NCI-H1436 treated with DMSO at 0.1 percent for 48 hours (cell line): ENCODE measurements at places on chromosomes 12 and 14.

DNA sequence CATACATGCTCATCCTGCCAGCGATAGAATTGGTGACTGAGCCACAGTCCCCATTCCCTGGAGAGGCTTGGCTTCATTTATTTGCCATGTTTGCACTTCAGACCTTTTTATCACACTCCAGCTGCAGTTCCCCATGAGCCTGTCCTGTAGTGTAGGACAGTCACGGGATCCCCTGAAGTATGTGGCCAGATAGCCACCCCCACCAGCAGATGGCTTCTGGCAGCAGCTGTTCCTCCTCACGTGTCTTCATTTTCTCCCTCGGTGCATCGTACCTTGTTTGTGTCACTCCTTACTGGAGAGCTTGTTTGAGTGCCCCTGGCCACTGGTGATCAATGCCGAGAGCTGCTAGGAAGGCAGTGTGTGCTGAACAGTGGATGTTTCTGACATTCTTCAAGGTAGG is 40.2 kb downstream of the UBE3B start:
- no peak for DNase-seq

GRCh38 chr12:119692410-119692809 is 24.5 kb downstream of the PRKAB1 start:
- DNase-seq: no peak

- no peak for DNase-seq
These were observed 18.5 kb downstream of the EVL start for GRCh38 chr14:100083706-100084105.

- DNase-seq: no peak
These were observed 19.0 kb downstream of the SCARB1 start for GRCh38 chr12:124844411-124845397.

DNA sequence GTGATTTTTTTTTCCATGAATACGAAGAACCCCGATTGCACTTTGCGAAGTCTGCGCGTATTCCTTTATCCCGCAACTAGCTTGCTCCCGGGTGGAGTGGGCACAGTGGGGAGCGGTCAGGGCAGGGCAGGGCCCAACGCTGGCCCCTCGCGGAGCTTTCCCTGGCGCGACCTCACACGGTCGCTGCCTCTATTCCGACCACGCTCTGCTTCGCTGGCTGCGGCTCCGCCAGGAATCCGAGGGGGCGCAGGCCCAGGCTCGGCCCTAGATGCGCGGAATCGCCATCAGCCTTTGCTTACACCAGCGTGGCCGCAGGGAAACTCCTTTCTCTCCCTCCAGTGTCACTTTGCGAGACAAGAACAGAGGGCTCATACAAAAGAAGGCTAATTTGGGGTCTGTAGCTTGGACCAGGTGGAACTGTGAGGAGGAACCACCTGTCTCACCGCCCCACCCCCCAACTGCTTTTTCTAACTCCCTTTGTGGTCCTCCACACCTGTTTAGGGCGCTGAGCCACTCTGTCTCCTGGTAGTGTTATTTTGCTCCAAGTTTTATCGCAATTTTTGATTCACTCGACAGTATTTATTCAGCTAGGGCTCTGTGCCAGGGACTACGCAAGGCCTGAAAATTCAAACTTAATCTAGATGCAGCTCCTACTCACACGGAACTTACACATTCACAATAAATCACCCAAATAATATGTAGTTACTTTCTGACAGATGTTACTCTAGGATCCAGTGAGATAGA is 3.1 kb upstream of the NKX2-1 start:
- no peak for DNase-seq

DNA sequence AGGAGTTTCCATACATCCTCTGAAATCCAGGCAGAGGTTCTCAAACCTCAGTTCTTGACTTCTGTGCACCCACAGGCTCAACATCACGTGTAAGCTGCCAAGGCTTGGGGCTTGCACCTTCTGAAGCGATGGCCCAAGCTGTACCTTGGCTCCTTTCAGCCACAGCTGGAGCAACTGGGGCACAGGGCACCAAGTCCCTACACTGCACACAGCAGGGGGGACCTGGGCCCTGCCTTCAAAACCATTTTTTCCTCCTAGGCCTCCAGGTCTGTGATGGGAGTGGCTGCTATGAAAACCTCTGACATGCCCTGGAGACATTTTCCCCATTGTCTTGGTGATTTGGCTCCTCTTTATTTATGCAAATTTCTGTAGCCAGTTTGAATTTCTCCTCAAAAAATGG is 10.6 kb downstream of the AREL1 start:
- no peak for DNase-seq

DNA sequence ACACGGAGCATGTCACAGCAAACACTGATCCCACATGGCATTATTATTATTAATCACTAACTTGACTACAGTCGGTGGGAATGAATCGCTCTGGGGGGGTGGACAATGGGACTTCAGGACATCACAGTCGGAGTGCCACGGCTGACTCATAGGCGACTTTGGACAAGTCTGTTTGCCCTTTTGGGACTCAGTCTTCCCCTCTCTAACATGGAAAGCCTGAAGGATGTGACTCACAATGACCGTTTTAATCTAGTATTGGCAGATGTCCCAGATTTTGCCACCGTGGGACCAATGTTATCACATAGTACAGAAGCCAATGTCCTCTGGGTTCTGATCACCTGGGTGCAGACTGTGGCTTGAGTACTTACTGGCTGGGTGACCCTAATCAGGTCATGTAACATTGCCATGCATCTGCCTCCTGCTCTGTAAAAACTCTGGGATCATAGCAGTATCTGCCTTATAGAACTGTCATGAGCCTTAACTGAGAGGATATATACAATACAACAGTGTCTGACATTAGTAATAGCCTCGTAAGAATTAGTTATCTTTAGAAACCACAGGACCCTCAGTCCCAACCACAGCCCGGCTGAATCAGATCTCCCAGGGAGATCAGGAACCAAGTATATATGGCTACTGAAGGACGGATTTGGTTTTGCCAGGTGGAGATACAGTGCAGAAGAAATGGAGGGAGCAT is 362.6 kb downstream of the BCL11B start:
- no peak for DNase-seq

GRCh38 chr14:75854111-75854799 is 127.5 kb downstream of the TGFB3 start:
- no peak for DNase-seq

GRCh38 chr12:47419497-47419896 is 286.3 kb downstream of the RPAP3 start:
- DNase-seq: no peak

DNA sequence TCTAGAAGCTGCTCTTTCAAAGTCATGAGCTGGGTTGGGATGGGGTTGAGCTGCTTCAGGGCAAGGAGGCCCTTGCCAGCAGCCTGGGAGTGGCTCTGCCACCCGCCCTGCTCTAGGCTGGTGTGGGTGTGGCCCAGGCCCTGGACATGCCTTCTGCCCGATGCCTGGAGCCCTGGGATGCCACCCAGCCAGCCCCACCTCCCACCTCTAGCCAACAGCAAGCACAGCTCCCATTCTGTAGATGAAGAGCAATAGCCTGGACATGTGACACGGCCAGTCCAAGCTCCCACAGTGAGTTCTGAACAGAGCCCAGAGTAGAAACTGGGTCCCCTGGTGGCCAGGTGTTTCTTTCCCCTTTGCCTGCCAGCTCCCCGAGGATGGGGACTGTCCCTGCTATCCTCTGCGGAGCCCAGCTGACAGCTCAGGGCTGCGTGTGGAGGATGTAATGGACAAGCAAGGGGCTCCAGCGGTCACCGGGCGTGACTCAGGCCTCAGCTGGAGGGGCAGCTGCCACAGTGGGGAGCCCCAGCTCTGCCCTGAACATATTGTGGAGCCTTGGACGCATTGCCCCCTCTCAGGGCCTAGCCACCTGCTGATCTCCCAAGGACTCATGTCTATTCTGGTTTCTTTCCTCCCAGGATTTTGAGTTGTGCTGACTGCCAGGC is 165.2 kb downstream of the TSPAN9 start:
- no peak for DNase-seq

DNA sequence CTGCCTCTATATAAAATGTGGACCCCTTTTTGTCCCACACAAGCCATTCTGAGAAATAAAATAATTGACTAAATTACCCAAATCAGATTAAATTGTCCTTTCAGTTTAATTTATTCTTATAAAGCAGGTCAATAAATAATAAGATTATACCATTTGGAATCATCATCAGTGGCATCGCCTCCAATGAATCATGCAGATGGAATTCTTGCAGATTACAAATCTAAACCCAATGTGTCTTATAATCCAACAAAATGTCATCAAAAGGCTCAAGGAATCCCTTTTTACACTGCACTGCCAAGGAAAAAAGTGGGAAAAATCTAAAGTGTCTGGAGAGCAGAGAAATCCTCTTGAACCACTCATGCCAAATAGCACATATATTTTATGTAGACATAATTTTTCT is 138.2 kb upstream of the TSPAN8 start:
- no peak for DNase-seq

- no peak for DNase-seq
These were observed 235.1 kb upstream of the PWP1 start for GRCh38 chr12:107450541-107450940.

- no peak for DNase-seq
These were observed 107.7 kb downstream of the ARF6 start for GRCh38 chr14:50000380-50001150.

DNA sequence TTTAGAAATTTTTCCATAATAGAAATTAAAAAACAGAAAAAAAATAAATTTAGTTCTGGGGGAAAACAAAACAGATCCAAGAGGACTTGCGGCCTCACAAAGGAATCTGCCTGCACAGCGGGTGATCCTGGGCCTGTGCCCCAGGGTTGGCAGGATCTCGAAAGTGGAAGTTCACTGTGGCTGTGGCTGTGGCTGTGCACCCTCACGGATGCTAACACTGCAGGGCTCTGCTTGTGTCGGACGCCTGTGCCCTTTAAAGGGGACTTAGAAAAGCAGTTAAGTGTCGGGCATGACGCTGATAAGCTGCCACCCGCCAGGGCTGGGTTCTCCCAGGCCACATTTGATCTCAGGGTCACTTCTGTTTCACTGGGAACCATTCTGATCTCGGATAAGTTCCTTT is 209.1 kb downstream of the TTC7B start:
- DNase-seq: no peak
